ENCODE measurements at places on chromosomes 3 and 15. TPM values are rescaled to one million over a fixed set of nuclear protein-coding genes. Genes with fewer than 3 reads are reported as not detected.

- H3K4me3 ChIP-seq = peak overlapping the region; percentile 68
- no peaks in the 10 kb centered on the region for H3K27me3 ChIP-seq
- peak; percentile 68 for DNase-seq
- H3K27ac ChIP-seq = peak overlapping the region; percentile 77
- H3K36me3 ChIP-seq = peaks cover 1% of the 10 kb centered on the region
Measured at GRCh38 chr15:84633311-84634227, 20.5 kb downstream of the WDR73 start.

DNA sequence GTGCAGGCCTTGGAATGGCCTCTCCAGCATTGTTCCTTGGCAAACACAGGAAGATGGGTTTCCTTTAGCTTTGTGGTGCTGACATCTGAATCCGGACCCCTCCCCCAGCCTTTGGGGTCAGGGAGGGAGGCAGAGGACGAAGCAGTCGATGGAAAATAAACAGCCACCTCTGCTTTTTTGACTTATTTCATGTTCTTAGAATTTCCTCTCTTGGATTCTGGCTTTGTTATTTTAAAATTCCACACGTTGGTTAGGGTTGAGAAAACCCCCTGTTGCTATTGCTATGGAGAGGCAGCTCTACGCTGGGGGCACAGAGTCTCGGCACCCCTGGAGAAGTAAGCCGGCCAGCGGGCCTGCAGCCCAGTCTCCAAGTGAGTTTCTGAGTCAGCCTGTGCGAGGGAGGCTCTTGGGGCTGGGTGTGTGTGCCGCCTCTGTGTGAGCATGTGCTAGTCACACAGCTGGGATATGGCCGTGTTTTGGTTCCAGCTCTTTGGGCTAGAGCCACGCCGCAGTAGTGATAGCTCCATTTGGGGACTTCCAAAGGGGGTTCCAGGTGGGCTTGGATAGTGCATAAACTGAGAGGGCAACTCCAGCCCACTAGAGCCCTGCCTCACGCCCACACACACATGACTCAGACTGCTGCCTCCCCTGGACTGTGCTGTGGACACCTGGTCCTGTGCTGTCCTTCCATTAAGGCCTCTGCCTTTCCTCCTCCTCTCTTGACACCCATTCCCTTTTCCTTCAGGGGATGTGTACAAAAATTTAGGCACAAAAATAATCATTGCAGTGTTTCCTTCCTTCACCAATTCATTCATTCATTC is 58.8 kb downstream of the AMOTL2 start:
- no peaks in the 10 kb centered on the region for H3K36me3 ChIP-seq
- H3K4me1 ChIP-seq = peaks cover 41% of the 10 kb centered on the region
- peak; percentile 71 for DNase-seq
- H3K4me3 ChIP-seq = no peak overlapping the region
- H3K27ac ChIP-seq = peak overlapping the region; percentile 96

GRCh38 chr3:65190111-65190510 is 502.3 kb upstream of the ADAMTS9 start:
- no peak for DNase-seq
- H3K27ac ChIP-seq = no peak overlapping the region
- H3K4me1 ChIP-seq = no peaks in the 10 kb centered on the region
- no peak overlapping the region for H3K4me3 ChIP-seq
- no peaks in the 10 kb centered on the region for H3K27me3 ChIP-seq
- H3K36me3 ChIP-seq = no peaks in the 10 kb centered on the region

GRCh38 chr15:70116317-70116716 is 18.6 kb upstream of the TLE3 start:
- H3K4me1 ChIP-seq = peaks cover 7% of the 10 kb centered on the region
- DNase-seq = no peak
- H3K27ac ChIP-seq = no peak overlapping the region
- no peak overlapping the region for H3K4me3 ChIP-seq

DNA sequence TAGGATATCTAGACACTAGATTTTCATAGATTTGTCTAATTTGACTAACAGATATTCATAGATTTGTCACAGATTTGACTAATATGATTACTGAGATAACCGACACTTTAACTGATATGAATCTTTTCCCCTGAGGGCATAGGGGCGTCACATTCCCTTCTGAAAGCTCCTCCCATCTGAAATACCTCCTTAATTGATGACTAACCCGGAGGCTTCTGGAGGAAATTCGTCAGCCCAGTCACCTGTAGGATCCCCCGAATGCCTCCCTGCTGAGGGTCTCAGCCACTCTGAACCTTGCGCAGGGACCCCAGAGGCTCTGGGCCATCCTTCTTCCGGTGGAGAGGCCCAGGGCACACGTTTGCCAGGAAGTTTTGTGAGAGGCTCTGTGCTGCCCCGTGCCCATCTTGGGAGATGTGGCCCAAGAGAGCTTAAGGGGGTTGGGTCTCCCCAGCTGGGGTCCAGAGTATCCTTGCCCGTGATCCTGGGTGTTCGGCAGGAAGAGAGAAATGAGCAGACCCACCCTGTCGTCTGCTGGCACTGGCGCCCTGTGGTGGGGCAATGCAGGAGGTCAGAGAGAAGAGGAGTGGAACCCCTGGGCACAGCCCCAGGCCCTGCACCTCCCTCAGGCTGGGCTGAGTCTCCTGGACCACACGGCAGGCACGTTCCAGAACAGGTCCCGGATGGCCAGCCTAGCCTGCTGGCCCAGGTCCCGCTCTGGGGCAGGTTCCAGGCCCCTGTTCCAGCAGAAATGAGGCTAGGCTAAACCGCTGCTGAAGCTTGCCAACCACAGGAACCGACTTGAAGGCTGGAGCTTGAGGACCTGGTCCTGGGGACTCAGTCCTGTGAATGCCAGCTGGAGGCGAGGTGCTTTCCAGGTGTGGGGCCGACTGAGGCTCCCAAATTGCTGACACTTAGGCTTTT is 1.7 kb downstream of the PLA2G4D start:
- no peaks in the 10 kb centered on the region for H3K4me1 ChIP-seq
- H3K27me3 ChIP-seq = peaks cover 22% of the 10 kb centered on the region
- H3K36me3 ChIP-seq = no peaks in the 10 kb centered on the region
- no peak overlapping the region for H3K27ac ChIP-seq
- no peak for DNase-seq

- no peaks in the 10 kb centered on the region for H3K27me3 ChIP-seq
- no peak overlapping the region for H3K4me3 ChIP-seq
- DNase-seq = peak; percentile 38
- H3K36me3 ChIP-seq = no peaks in the 10 kb centered on the region
- no peaks in the 10 kb centered on the region for H3K4me1 ChIP-seq
- H3K27ac ChIP-seq = no peak overlapping the region
Measured at GRCh38 chr3:60289341-60290121, 961.7 kb downstream of the FHIT start.

DNA sequence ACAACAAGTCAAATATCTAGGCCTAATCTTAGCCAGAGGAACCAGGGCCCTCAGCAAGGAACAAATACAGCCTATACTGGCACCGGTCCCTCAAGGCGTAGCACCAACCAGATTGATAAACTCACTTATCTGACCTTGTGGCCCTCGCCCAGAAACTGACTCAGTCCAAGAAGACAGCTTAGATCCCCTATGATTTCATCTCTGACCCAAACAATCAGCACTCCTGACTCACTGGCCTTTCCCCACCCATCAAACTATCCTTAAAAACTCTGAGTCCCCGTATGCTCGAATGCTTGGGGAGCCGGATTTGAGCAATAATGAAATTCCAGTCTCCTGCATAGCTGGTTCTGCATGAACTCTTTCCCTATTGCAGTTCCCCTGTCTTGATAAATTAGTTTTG is 1.6 kb upstream of the SORD start:
- no peak overlapping the region for H3K4me3 ChIP-seq
- peaks cover 3% of the 10 kb centered on the region for H3K27me3 ChIP-seq
- peaks cover 2% of the 10 kb centered on the region for H3K4me1 ChIP-seq
- DNase-seq = peak; percentile 15

GRCh38 chr15:66655511-66655910 is 46.5 kb upstream of the SMAD6 start:
- DNase-seq = no peak
- no peak overlapping the region for H3K27ac ChIP-seq
- no peaks in the 10 kb centered on the region for H3K36me3 ChIP-seq
- H3K27me3 ChIP-seq = no peaks in the 10 kb centered on the region
- peaks cover 3% of the 10 kb centered on the region for H3K4me1 ChIP-seq
- H3K4me3 ChIP-seq = no peak overlapping the region

DNA sequence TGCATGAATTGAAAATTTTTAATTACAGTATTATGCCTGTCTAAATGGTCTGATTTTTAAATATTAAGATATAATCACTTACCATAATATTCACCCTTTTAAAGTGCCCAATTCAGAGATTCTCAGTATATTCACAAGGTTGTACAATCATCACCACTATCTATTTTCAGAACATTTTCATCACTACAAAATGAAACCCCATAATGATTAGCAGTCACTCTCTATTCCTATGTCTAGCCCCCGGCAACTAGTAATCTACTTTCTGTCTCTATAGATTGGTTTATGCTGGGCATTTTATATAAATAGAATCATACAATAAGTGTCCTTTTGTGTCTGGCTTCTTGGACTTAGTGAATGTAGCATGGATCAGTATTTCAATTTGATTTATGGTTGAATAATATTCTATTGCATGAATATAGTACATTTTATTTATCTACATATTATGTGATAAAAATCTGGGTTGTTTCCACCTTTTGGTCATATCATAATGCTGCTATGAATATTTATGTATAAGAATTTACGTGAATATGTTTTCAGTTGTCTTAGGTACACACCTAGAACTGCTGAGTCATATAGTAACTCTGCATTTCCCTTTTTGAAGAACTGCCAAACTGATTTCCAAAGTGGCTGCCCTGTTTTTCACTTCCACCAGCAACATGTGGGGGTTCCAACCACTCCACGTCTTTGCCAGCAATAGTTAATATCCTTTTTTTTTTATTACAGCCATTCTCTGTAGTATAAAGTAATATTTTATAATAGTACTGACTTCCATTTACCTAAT is 485.7 kb upstream of the ZNF385D start:
- H3K27ac ChIP-seq = no peak overlapping the region
- no peaks in the 10 kb centered on the region for H3K27me3 ChIP-seq
- DNase-seq = no peak
- no peaks in the 10 kb centered on the region for H3K36me3 ChIP-seq

DNA sequence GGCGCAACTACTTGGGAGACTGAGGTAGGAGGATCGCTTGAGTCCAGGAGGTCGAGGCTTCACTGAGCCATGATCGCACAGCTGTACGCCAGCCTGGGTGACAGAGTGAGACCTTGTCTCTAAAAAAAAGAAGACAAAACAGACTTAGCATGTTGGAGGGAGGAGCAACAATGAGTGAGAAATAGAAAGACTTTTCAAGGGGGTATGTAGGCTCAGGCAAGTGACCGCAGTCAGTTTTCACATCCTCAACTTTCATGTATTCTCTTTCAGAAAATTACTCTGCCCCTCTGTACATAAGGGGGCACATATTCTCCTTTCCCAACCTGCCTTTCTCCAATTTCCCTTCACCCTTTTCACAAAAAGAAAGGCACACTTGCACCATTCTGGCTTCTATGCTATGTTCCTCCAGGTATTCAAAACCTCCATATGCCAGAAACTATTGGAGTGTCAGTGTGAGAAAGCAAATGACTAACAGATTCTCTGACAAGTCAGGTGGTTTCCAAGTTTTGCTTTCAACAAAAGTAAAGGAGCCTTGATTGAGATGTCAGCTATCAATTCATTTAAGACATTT is 7.6 kb downstream of the NSUN3 start:
- H3K27ac ChIP-seq = no peak overlapping the region
- no peak overlapping the region for H3K4me3 ChIP-seq
- H3K4me1 ChIP-seq = no peaks in the 10 kb centered on the region

- peak overlapping the region; percentile 75 for H3K27ac ChIP-seq
- H3K27me3 ChIP-seq = no peaks in the 10 kb centered on the region
- H3K4me3 ChIP-seq = peak overlapping the region; percentile 4
- no peaks in the 10 kb centered on the region for H3K36me3 ChIP-seq
- H3K4me1 ChIP-seq = peaks cover 23% of the 10 kb centered on the region
Measured at GRCh38 chr15:85706779-85707518, 87.8 kb downstream of the KLHL25 start.

GRCh38 chr3:126105691-126106187 is 21.8 kb upstream of the SLC41A3 start:
- H3K4me3 ChIP-seq = no peak overlapping the region
- no peak overlapping the region for H3K27ac ChIP-seq

DNA sequence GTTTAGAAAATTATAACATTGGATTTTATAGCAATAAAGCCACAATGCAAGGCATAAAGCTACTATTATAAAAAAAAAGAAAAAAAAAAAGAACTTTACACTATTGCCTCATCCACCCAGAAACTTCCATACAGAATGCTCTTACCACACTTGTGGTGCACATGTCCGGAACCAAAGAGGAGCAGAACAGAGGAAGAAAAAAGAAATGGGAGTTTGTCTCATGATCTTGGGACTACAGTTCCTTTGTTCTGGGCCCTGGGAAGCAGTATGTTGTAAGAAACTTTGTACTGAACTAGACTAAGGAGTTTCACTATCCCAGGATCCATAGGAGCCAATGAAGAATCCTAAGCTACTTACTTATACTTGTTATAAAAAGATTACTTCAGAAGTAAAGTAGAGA is 36.1 kb downstream of the FMN1 start:
- H3K4me1 ChIP-seq = no peaks in the 10 kb centered on the region
- no peak overlapping the region for H3K27ac ChIP-seq
- DNase-seq = no peak

- no peak overlapping the region for H3K4me3 ChIP-seq
- H3K4me1 ChIP-seq = no peaks in the 10 kb centered on the region
- no peak overlapping the region for H3K27ac ChIP-seq
- no peaks in the 10 kb centered on the region for H3K27me3 ChIP-seq
- no peaks in the 10 kb centered on the region for H3K36me3 ChIP-seq
Measured at GRCh38 chr3:72054976-72055375, 270.0 kb upstream of the PROK2 start.

DNA sequence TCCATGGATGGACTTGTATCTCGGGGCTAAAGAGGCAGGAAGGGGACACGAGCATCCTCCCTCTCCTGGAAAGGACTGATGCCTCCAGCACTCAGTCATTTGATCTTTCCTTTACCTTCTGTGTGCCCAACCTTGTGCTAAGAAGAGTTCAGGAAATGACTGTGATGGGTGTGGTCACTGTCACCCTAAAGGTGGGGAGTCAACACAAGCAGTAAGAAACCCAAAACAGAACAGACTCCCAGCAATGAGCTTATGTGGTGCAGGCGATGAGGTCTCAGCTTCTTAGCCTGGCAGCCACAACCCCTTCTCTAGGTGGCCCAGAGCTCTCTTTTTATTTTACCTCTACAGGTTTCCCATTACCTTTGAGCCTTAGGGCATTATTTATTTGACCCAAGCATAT is 3.8 kb downstream of the MPI start:
- no peak for DNase-seq
- peaks cover 18% of the 10 kb centered on the region for H3K36me3 ChIP-seq

The KLHDC8B gene
- total RNA-seq = 40.5 TPM

The A4GNT gene
- total RNA-seq = not detected

The SEMA5B gene
- total RNA-seq = not detected

The ITIH1 gene
- not detected for total RNA-seq

The WHAMM gene
- 5.6 TPM for total RNA-seq

The CP gene
- not detected for total RNA-seq

The TERC gene
- total RNA-seq = 210 TPM

The CPNE4 gene
- total RNA-seq = not detected
